Central memory CD4-positive, alpha-beta T cell (primary cell): ENCODE measurements at places on chromosomes 16 and 17.

GRCh38 chr16:61792194-61792909, 243.9 kb downstream of the CDH8 start:
- DNase-seq, result no peak

DNA sequence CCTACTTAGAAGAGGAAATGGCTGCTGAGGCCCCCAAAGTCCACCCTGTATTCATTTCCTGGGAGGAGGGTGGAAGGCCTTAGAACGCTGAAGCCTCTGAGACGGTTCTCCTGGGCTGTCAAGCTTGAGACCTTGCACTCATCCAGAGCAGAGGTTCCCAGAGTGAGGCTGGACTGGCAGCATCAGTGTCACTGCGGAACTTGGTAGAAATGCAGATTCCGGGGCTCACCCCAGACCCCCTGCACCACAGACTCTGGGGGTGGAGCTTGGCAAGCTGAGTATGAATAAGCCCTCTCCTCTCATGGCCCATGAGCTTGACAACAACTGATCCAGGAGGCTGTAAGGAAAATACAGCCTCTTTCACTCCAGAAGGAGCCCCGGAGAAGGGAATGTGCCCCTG, 218.3 kb downstream of the IRF8 start:
- DNase-seq, result no peak

DNA sequence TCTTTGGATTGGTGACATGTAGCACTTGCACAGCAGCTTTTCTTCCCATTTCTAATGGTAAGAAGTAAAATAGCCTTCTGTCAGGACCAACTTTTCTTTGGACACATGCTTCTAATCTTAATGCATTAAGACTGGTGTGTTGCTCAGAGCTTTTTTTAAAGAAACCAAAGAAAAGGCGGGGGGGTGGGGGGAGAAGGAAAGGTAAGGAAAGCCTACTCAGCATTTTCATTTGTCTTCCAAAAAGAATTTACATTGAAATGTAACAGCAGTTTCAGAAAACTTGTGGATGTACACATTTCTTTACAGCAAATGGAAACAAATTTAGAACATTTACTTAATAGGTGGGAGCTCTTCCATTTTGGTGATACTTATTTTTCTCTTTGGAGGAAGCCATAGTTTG, 49.6 kb downstream of the NLK start:
- DNase-seq, result no peak

- DNase-seq, result no peak
Observed at GRCh38 chr17:14268264-14268663, 31.6 kb upstream of the CDRT15 start.

DNA sequence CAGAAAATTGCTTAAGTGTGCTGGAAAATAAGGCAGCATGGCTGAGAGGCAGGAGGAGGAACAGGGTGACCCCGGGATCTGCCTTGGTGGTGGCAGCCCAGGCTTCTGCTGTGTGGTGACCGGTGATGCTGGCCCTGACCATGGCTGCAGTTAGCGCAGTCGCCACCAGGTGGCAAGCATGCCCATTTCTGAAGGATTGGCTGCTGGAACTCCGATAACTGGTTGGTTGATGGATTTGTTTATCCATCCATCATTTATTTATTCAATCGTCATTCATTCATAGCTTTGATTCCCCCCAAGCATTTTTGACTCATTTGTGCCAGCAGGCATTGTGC, 29.1 kb upstream of the ITGA3 start:
- DNase-seq, result peak; percentile 65

- no peak for DNase-seq
Observed at GRCh38 chr16:65576631-65577030, 454.8 kb upstream of the CDH11 start.
